ENCODE measurements at places on chromosomes 2 and 18.

DNA sequence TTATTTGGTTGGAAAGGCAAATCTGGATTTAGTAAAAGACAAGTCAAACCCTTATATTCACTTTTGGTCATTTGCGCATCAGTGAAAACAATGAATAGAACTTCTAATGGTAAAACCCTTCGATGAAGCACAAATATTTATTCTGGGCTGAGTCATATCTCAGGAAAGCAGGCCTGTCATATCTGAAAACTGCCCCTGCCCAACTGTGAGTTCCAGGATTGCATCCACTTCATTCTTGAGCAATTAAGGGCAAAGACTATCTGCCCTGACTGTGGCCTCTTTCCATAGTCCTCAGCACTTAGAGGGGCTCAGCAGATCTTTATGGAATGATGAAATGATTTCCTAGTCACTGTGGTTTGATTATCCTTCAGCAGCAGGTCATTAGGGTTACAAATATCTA lies 795.2 kb upstream of the ID2 start:
- no peak for DNase-seq

- DNase-seq: no peak
These were observed 58.3 kb downstream of the MTCL1 start for GRCh38 chr18:8763611-8764010.

- DNase-seq: no peak
These were observed 21.9 kb upstream of the PAX3 start for GRCh38 chr2:222320436-222321395.

GRCh38 chr18:56127322-56128099 lies 510.9 kb downstream of the TXNL1 start:
- peak; percentile 33 for DNase-seq

DNA sequence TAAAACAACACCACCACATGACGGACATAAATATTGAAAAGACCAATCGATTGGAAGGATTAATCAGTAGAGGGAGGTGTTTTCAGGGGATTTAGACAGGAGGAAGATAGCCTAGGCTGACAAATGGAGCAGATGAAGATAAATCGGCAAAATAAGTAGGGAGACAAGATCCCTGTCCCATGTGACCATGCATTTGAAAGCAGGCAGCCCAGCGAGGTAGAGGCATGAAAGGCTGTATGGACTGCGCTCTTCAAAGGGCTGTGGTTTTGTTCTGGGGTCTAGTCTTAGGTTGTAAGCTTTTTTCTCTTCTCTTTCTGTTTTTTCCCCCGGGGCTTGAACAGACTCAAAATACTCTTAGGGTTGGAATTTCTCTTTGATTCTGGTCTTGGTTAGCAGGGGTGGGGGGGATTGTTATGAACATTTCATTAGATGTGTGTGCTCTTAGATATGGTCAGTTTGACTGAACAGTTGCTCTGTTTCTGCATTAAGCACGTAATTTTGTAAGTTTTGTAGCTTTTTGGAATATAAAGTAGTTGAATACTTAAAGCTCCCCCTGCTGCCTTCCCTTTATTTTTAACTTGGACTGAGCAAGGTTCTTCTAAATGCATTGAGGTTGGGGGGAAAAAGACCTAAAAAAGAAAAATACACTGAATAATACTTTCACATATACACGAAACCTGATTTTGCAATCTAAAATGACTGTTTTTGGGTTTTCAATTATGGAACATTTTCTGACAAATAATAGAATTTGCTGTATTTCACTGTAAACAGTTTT lies 32.2 kb downstream of the ZNF532 start:
- DNase-seq: peak; percentile 18

GRCh38 chr18:56330366-56331110 lies 307.9 kb downstream of the TXNL1 start:
- no peak for DNase-seq

DNA sequence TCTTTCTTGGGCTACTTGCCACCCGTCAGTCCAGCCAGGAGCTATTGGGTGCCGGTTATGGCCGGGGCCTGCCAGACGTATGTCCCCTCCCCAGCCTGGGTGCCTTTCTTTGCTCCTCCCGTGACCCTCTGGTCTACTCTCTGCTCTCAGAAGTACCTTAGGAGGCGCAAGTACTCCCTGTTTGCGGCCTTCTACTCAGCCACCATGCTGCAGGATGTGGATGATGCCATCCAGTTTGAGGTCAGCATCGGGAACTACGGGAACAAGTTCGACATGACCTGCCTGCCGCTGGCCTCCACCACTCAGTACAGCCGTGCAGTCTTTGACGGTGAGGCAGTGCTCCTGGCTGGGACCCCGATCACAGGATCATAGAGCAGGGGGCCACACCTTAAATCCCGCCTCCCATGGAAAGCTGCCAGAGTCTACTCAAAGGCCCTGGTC lies 99.5 kb downstream of the DYSF start:
- DNase-seq: no peak

DNA sequence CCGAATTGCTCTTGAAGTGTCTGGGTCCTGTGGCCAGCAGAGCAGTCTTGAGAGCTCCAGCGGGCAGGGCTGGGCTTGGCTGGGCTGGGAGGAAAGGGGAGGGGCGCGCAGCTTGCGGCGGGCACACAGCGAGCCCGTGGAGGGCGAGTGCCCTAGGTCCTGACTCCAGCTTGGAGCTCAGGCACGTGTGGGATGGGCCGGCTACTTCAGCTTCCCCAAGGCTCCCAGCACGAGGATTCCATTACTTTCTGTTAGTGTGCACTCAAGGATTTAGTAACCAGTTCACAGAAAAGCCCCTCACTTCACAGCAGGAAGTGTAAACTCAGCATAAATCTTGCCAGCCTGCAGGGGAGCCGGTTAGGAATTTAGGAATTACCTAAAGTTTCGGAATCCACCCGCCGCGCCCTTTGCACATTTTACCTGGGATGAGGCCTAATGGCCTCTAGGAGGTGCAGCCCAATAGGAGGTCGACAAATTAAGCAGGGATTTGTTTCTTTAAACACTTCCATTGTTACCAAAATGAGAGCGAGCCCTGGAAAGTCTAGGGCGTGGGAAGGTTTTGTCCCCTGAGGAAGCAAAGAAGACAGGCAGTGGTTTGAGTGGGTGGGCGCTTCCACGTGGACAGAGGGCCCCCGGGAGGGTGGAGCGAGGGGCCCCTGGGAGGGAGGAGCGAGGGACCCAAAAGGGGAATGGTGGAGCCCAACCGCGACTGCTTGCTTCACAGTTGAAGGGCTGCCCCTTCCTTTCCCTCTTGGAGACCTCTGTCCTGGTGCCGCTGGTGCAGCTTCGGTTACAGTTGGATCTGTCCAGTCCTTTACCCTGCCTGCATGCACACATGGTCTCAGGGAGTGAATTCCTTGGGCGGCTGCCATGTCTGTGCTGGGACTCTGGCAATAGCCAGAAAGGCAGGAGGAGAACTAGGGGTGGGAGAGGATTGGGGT lies 93.3 kb downstream of the CTAGE1 start:
- peak; percentile 29 for DNase-seq

DNA sequence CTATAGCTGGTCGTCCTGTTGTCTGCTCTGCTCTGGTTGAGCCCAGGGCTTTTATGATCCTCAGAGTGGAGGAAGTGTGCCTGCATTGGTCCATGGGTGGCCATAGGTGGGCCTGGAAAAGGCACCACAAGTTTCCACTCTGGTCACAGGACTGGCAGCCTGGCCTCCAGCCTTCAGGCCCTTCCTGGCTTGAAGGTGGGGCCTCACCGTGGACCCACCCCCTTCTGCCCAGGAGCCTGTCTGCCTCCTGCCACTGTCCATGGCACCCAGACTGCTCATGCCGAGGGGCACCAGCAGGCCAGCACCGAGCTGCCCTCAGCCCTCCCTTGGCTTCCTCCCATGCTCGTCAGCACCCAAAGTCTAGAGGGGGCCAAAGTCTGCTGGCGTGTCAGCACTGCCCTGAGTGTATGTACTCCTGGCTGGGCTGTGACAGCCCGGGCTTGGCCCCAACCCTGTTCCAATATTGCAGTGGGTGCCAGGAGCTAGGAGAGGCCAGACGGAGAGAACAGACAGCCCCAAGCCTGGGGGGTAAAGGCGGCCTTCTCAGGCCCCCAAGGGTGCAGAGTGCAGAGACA lies 529.4 kb downstream of the DCC start:
- no peak for DNase-seq

GRCh38 chr18:46297621-46298020 lies 193.4 kb downstream of the HAUS1 start:
- DNase-seq: no peak

- no peak for DNase-seq
These were observed 353.2 kb downstream of the METTL4 start for GRCh38 chr18:2218101-2218500.
